ENCODE measurements at places on chromosomes 1 and 21. TPM values are rescaled to one million over a fixed set of nuclear protein-coding genes. Genes with fewer than 3 reads are reported as not detected.

LSS gene
- total RNA-seq: 80.6 TPM

LEMD1 gene
- 1.3 TPM for total RNA-seq

DNA sequence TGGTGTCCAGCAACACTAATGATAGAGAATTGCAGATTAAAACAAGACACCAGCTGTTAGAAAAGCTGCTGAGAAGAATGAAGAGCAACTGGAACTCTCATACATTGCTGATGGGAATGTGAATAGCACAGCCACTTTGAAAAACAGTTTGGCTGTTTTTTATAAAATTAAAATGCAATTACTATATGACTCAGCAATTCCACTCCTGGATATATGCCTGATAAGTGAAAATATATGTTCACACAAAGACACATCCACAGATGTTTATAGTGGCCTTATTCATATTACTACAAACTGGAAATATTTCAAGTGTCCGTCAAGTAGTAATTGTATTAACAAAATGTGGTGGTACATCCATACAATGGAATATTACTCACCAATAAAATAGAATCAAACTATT is 99.7 kb upstream of the HAO2 start:
- peaks cover 8% of the 10 kb centered on the region for H3K27me3 ChIP-seq
- no peak overlapping the region for H3K4me3 ChIP-seq
- DNase-seq: no peak

DNA sequence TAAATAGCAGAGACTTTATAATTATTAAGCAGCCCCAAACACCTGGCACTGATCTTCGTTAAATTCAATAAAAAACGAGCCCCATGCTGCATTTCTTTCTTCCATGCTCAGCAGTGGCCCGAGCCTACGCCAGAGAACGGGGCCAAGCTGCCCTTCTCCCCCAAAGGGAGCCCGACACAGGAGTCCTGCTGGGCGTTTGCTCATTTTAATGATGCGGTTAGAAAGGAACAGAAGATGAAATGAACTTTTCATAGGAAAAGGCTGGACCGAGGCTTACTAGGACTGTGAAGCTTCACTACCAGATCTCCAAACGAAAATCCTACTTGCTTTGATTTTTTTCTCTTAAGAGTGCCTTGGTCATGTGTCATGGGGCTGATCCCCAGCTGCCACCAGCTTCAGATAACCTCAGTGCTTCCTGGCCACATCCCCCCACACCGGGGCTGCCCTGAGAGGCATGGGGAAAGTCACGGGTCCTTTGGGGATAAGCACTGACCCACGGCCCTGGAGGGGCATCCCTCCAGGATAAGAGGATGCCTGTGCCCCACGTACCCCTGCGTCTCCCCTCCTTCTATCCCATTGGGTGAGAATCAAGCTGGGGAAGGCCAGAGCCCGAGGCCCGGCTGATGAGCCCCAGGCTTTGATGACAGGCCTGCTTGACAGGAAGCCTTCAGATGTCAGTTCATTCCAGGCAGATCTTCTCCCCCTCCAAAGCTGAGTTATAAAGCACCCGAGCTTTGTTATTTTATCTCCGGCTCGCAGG is 34.2 kb downstream of the PGBD5 start:
- H3K27me3 ChIP-seq: peaks cover 30% of the 10 kb centered on the region
- H3K36me3 ChIP-seq: no peaks in the 10 kb centered on the region
- DNase-seq: no peak

GRCh38 chr1:59020151-59020997 is 236.5 kb upstream of the JUN start:
- DNase-seq: peak; percentile 7
- no peaks in the 10 kb centered on the region for H3K36me3 ChIP-seq
- H3K4me3 ChIP-seq: no peak overlapping the region
- H3K4me1 ChIP-seq: peaks cover 32% of the 10 kb centered on the region
- peak overlapping the region; percentile 23 for H3K27ac ChIP-seq

DNA sequence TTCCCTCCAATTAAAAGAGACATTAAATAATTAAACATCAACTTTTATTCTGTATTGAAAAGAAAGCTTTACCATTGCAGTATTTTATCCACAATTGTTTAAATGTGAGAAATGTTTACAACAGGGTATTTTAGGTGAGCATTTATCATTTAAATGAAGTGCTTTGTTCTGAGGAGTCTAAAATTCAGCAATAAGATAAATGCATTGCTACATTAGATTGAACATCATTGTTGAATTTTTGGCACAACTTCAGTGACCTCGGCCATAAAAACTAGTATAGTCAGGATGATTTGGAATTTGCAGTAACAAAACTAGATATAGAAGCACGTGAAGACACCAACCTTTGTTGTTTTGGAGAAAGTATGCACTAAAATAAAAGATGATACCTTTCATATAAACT is 692.9 kb downstream of the USP25 start:
- no peaks in the 10 kb centered on the region for H3K27me3 ChIP-seq
- H3K36me3 ChIP-seq: no peaks in the 10 kb centered on the region
- H3K27ac ChIP-seq: peak overlapping the region; percentile 52
- DNase-seq: no peak

DNA sequence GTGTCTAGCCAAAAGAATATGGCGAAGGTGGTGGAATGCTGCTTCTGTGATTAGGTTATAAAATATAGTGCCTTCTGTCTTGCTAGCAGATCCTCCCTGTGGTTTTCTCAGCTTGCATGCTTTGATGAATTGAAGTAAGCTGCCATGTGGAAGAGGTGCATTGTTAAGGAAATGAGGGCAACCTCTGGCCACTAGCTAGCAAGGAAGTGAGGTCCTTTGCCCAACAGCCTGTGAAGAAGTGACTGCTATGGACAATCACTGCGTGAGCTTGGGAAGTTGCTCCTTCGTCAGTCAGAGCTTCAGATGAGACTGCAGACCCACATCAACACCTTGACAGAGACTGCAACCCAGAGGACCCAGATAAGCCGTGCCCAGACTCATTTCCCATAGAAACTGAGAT is 109.4 kb downstream of the GIPC2 start:
- no peak overlapping the region for H3K27ac ChIP-seq
- DNase-seq: no peak
- H3K27me3 ChIP-seq: peaks cover 24% of the 10 kb centered on the region
- no peaks in the 10 kb centered on the region for H3K36me3 ChIP-seq
- peaks cover 21% of the 10 kb centered on the region for H3K4me1 ChIP-seq

- H3K27ac ChIP-seq: no peak overlapping the region
- DNase-seq: no peak
- H3K4me1 ChIP-seq: no peaks in the 10 kb centered on the region
- no peak overlapping the region for H3K4me3 ChIP-seq
Measured at GRCh38 chr1:111911776-111912515, 77.5 kb downstream of the KCND3 start.

- peaks cover 14% of the 10 kb centered on the region for H3K4me1 ChIP-seq
- H3K27me3 ChIP-seq: no peaks in the 10 kb centered on the region
- H3K27ac ChIP-seq: no peak overlapping the region
- H3K36me3 ChIP-seq: no peaks in the 10 kb centered on the region
Measured at GRCh38 chr1:71461416-71461815, 380.6 kb upstream of the ZRANB2 start.

Data from mesothelial cell of epicardium (in vitro differentiated cells).